ENCODE measurements at places on chromosomes 3 and 15. TPM values are rescaled to one million over a fixed set of nuclear protein-coding genes. Genes with fewer than 3 reads are reported as not detected.

DNA sequence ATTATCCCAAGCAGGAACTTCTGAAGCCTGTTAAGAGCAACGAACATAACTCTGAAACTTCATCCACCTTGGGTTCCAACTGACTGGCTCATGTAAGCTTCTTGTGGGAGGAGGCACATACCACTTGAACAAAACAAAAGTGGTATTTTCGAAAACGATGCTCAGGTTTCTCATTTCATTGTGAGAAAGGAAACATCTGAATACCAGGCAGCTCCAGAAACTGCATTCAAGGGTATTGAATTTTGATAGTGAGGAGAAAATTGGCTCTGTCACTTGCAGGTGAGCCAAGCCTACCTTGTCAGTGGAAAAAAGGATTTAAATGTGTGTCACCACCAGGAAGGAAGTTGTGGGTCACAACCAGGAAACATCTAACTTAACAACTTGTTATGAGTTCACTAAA, 218.1 kb upstream of the SATB1 start:
- no peak for DNase-seq

- no peak for DNase-seq
Observed at GRCh38 chr15:80426316-80426715, 22.1 kb downstream of the ARNT2 start.

Gene STX19
- not detected for total RNA-seq

Gene UROC1
- total RNA-seq, result not detected

Gene SLC22A13
- not detected for total RNA-seq

Gene SCAANT1
- total RNA-seq, result not detected

DNA sequence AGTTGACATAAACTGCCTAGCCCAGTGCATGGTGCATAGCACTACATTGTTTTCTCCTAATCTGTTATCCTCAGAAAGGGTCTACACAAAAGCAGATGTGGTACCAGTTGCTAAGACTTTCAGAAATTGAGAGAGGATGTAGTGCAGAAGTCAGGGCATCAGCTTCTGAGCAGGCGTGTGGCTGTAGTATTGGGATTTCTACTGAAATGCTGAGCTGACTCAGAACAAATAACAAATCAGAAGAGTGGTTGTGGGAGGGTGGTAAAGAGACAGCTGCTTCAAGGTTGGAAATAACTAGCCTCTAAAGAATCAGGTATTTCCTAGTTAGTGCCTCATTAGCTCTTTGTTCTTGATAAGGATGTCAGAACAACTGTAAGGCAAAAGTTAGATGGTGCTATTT, 161.3 kb downstream of the AKAP13 start:
- DNase-seq, result no peak

Gene DET1
- 6.8 TPM for total RNA-seq

DNA sequence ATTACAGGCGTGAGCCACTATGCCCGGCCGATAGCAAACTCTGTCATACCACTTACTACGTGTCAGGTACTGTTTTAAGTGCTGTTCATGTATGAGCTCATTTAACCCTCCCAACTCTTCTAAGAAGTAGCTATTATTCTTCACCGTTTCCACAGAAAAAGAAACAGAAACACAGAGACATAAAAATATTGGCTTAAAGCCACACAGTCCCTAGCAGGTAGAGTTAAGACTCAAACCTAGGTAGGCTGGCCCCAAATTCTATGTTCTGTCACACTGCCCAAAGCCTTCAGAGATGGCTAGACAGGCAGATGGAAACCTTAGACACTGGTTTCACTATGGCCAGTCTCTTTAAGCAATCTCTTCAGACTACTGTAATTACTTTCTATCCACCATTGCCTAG, 149.8 kb upstream of the KCNMB2 start:
- DNase-seq, result no peak

- DNase-seq, result peak; percentile 44
Observed at GRCh38 chr15:99306694-99307338, 55.5 kb downstream of the LRRC28 start.

GRCh38 chr3:151011427-151011826, 38.9 kb upstream of the CLRN1 start:
- DNase-seq, result no peak

DNA sequence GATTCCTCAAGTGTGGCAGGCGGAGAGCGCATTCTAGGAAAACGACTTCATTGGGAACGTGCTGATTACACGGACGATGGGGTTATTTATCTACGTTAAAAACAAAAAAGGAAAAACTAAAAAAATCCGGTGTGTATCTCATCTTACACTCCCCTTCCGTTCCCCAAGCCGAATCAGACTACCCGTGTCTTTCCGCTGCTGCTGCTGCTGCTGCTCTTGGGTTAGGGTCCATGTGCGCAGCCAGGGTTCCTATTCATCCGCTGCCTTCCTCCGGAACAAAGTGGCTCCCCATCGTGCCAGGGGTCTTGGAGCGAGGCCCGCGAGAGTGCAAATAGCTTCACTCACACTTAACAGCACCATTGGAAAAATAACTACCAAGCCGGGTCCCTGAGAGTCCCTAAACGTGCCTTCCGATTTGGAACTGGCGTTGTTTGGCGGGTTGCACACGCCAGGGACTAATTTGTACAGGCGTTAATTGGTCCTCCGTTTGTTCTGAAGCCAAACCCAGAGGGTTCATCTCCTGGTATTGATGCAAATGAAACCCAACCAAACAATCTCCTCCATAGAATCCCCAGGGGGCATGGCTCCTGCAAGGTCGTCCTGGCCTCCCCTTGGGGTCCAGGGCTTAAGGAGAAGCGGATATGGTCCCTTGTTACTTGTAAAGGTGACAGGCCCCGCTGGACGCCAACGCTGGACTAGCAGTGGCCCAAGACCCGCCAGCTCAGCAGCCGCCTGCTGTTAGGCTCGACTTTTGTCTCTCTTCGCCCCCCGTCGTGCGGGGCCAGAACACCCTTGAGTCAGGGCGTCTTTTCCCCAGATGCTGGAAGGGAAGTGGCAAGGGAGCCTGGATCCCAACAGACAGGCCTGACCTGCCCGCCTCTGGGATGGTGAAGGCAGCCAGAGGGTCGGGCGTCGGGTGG, 11.0 kb upstream of the ONECUT1 start:
- no peak for DNase-seq

Gene CAPN7
- total RNA-seq, result 28.1 TPM

Gene TMEM202
- total RNA-seq, result not detected

DNA sequence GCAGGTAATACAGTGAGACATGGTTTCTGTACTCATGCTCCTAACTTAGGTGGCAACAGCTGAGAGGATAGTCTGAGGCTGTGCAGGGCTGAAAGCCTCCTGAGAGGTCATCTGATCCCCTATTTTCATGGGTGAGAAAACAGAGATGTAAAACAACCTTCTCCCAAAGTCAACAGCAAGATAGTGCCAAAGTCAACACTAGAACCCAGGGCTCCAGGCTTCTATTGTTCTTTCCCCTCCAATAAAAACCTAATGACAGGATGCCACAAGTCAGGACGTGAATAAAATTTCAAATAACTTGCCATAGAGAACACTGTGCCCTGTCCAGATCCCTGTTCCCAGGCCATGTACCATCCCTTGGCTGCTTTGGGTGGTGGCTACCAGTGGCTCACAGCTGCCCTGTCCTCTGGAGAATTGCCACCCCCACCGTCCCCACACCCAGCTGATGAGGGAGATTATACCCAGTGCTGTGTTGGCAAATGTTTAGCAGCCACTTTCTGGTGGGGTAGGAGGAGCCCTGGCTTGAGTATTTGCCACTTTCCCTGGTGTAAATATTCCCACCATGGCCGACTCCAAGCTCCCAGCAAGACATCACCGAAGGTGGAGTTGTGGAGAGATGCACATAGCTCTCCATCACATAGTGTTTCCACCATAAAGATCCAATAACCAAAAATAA, 54.8 kb downstream of the SRGAP3 start:
- DNase-seq, result no peak

GRCh38 chr15:56812221-56812620, 78.9 kb upstream of the ZNF280D start:
- DNase-seq, result no peak

Gene SACM1L
- total RNA-seq, result 27.5 TPM

Gene CCDC13
- total RNA-seq, result 0.24 TPM

DNA sequence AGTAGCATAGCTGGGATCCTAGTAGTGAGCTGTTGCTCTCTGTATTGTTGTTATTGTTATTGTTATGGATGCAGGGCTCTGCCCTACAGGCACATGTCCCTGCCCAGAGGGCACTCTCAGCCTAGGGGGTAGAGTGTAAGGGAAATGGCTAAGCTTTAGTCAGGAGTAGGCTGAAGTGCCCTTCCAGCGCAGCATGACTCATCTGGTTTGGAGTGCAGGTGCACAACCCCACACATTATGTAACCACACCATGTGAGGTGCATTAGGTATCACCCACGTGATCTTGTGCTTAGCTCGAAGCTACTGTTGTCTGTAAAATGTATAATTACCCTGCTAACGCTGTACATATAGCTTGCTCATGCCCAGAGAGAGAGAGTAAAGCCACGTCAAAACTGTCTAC, 48.3 kb upstream of the TIPARP start:
- DNase-seq, result no peak

DNA sequence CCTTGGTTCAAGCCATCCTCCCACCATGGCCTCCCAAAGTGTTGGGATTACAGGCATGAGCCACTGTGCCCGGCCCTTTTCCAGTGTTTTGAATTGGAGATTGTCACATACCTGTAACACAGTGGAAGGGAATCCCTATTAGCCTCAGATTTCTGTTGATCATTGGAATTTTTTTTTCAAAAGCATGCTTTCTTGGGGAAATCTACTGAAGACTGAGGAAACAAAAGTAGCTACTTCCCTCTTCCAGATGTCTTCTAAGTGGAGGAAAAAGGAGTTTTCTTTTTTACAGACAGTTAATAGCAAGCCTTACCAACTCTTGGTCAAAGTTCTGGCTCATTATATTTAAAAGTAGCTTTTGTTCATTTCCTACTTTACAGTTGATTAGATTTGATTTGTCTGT, 33.7 kb downstream of the CHD2 start:
- DNase-seq, result no peak

Gene FBLN2
- total RNA-seq, result 69.7 TPM

- DNase-seq, result no peak
Observed at GRCh38 chr3:171744158-171744741, 66.0 kb downstream of the PLD1 start.

Gene LMAN1L
- 20.6 TPM for total RNA-seq

Gene AGTR1
- 1.9 TPM for total RNA-seq

Gene ERICH6
- not detected for total RNA-seq

DNA sequence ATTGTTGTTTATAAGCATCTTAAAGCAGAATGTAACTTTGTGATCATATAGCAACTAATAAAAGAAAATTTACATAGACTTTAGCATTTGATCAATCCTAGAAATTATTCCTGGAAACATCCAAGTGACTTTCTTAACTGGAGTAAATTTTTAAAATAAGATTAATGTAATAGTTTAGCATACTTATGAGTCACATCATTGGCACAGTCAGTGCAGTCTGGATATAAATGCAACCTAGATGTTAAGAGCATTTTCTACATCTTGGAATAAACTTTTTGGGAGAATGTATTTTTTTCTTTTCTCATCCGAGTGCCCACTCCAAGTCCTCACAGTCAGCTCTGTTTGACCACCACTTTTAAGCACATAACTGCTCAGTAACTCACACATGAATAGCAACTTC, 324.6 kb upstream of the PLSCR5 start:
- DNase-seq, result no peak

Gene RTP1
- total RNA-seq, result not detected

- no peak for DNase-seq
Observed at GRCh38 chr3:51966486-51966885, 768 bp downstream of the PCBP4 start.

DNA sequence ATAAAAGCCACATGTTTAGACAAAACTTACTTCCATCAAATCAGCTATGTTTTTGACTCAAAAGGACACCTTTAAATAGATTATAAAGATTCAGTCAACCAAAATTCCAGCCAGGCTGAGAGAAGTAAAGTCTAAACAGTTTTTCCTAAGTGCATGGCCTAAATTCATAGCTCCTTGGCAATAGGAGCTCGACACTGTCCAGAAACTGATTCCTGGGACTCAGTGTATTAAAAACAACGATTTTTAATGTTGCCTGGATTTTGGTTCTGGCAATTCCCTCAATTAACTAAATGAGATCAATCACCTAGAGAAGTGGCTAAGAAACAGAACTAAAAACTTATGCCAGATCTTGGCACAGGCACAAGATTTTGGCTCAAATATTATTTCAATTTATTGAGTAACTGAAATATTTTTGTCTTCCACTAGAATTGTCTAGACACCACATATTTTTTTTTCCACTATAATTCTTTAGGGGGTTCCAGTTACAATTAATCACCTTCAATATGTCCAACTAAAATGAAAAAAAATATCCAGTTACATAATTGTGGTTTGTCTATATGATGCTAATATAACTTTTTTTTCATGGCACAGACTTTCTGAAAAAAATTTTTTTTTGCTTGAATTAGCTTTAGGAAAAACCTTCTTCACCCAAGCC, 135.9 kb downstream of the TFDP2 start:
- DNase-seq, result no peak

- no peak for DNase-seq
Observed at GRCh38 chr3:24160424-24161095, 215.5 kb downstream of the NR1D2 start.

Gene ABTB1
- 33.0 TPM for total RNA-seq

Gene P3H2
- 1.3 TPM for total RNA-seq

Gene ANKUB1
- not detected for total RNA-seq

- DNase-seq, result no peak
Observed at GRCh38 chr15:52143873-52144272, 31.3 kb upstream of the BCL2L10 start.

DNA sequence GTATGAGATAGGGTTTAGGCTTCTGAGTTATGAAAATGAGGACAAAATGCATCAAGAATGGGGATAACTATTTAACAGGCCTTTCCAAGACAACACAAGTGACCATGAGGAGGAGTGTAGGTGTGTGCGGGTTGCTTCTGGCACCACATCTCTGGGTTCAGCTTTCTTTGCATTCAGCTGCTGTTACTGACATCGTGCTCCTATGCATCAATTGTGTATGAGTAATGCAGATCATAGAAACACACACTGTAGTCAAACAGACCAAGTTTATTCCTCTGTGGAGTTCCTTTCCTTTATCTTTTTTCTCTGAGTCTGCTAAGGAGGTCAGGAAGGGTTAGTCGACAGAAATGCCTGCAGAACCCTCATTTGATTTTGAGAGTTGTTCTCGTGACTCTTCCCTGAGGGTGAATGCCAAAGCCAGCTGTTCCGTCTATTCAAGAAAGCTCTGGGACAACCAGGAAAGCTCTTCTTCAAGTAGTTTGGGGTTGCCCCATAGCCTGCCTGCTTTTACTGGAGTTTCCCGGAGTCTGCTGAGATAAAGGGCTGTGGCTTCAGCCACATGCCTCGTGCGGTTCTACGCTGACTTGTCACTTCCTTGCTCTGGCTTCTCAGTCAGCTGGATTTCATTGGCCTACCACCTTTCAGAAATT, 136.7 kb upstream of the TLE3 start:
- DNase-seq, result no peak

Gene MCF2L2
- 0.51 TPM for total RNA-seq

Data from Right ventricle myocardium superior (tissue), 1 donor.